Stimulated activated naive CD4-positive, alpha-beta T cell (primary cell): ENCODE measurements at places on chromosomes 7 and 10.
A peak's percentile ranks its signal among the peaks of the same experiment; 100 is the strongest.

GRCh38 chr7:143171697-143172096, 11.5 kb upstream of the TAS2R39 start:
- DNase-seq, result no peak

DNA sequence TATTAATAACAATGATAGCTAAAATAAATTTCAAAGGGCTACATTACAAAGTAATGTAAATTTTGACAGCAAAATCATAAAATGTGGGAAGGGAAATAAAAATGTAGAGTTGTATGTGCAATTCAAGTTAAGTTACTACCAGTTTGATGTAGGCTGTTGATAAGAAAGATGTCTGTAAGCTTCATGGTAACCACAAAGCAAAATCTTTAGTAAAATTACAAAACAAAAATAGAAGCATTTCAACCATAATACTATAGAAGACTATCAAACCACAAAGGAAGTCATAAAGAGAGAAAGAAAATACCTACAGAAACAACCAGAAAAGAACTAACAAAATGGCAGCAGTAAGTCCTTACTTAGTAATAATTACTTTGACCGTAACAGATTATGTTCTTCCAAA, 99.1 kb downstream of the C7orf25 start:
- DNase-seq, result no peak

DNA sequence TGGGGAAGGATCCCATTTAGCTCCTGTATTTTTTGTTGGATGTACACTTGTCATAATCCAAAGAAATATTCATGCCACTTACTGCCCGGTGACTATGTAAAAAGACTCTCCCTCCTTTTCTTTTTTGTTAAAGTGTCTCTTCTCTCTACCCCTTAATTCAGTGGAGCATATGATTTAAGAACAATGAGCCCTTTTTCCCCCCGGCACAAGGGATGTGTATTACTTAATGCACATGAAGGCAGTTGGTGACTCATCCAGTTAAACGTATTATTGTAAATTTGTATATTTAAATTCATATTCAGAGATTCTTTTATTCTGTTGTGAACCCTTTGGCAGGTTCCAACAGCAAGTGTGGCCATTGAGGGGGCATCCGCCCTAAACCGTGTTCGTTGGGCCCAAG, 241.9 kb downstream of the SLC25A13 start:
- no peak for DNase-seq

- DNase-seq, result no peak
These were observed 543.2 kb upstream of the SEMA3D start for GRCh38 chr7:85730012-85730411.

DNA sequence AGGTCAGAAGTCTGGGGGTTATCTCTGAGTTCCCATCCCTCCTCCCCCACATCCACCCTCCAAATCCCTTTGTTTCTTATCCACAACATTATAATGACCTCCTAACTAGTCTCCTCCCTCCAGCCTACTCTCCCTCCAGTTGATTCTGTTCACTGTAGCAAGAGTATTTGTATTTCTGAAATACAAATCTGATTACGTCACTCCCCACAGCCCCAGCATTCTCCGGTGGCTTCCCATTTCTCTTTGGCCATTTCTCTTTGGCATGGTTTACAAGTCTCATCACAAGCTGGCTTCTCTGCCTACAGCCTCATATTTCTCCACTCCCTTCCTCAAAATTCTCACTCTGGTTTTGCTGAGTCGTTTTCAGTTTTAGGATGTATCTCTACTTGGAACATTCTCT, 24.6 kb upstream of the MRPS33 start:
- DNase-seq, result no peak

DNA sequence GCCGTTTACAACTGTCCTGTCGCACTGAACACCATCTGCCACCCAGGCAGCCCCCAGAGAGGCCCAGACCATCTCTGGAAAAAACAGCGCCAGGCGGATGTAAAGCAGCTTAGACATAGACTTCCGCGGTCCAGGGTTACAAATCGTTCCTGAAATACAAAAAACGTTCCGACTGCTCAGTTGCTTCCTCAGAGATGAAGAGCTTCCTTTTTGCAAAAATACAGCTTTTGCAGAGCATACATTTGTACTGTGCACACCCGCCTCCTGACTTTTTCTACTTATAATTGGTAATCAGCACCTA, 11.4 kb downstream of the DAGLB start:
- no peak for DNase-seq

GRCh38 chr7:96997512-96998032, 7.8 kb upstream of the DLX6 start:
- DNase-seq, result no peak

DNA sequence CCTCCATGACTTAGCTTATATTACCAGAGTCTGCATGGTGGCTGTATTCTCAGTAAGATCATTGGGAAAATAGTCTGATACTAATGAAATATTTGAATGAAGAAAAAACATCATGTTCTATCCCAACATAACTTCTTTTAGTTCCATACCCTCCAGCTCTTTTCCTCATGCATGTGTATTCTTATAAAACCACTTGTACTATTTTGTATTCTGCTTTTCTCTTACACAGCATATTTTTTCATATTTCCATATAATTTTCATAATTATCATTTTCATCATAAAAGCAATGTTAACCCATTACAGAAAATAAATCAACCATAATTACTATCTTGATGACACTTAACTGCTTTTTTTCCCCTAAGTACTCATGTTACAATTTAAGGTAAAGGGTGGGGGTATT, 371.2 kb upstream of the LRGUK start:
- no peak for DNase-seq

DNA sequence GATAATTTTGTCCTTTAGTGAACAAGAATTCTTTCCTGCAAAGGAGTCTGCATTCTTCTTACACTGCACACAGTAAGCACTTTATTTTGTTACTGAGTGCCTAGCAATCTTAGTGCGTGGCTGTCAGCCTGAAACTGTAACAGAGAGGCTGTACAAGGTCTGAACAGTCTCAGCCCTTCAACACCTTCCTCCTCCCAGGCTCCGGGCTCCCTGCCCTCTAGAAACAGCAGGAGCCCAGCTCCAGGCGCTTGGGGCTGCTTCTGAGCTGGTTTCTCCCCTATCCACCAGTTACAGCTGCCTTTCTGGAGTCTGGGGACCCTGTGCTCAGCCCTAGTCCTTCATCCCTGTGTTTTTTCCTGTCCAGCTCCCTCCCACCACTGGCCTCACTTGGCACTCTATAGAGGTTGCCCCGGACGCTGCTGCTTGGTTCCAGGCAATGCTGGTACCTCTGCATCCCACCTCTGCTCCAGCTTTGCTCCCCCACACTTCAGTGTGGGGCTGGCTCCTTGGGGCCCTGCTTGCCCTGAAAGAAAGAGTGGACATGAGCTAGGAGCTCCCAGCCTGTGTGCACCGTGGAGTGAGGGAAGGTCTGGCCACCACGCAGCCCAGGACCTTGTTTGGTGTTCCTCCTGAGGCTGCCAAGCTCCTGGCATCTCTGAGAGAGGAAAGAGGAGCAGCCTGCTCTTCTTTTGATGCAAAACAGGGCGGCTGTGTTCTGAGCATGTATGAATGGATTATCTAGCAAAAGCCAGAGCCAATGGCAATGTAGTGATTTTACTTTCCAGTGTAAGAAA, 251.2 kb upstream of the GRB10 start:
- DNase-seq, result no peak

DNA sequence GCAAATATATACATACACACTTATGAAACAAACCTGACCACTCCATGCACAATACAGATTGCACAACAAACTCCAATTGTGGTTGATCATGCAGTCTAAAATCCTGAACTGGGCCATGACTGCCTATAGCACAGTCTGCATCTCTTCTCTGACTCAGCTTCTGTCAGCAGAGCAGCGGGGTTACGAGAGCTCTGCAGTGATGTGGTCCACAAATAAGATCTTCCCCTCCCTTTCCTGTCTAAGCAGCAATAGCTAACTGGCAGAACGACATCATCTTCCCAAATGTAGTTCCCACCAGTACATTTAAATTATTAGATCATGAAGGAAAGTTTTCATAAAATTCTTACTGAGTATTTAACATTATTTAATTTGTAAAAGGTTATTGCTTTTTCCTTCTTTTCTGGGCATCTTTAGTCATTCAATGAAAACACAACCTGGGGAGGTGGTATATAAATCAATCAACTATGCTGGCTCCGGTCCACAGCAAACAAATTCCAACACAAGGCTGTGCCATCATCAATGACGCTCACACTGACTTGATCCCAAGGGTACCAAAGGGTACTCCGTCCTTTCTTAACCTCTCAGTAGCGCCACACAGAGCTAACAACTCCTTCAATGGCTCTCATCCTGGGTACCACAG, 17.1 kb downstream of the ARHGAP21 start:
- DNase-seq, result peak; percentile 20

GRCh38 chr10:17795813-17796594, 13.1 kb upstream of the MRC1 start:
- no peak for DNase-seq

DNA sequence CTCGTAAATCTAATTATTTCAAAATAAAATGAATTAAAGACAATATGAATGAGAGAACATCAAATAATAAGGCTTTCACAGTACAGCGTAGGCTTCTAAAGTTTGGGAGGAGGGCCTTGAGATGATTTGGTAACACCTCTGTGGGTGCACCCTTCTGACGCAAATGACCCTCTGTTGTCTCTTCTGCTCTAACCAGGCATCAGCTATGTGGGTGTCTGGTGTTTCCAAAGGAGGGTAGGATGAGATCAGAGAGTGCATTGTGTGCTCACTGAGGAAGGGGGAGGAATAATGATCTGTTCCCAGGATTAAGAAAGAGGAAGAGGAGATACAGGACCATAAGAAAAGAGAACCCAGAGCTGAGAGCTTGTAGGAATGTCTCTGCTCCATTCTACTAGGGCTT, 420.4 kb downstream of the SDK1 start:
- DNase-seq, result no peak

GRCh38 chr7:44257618-44258422, 57.0 kb downstream of the YKT6 start:
- DNase-seq, result peak; percentile 60

DNA sequence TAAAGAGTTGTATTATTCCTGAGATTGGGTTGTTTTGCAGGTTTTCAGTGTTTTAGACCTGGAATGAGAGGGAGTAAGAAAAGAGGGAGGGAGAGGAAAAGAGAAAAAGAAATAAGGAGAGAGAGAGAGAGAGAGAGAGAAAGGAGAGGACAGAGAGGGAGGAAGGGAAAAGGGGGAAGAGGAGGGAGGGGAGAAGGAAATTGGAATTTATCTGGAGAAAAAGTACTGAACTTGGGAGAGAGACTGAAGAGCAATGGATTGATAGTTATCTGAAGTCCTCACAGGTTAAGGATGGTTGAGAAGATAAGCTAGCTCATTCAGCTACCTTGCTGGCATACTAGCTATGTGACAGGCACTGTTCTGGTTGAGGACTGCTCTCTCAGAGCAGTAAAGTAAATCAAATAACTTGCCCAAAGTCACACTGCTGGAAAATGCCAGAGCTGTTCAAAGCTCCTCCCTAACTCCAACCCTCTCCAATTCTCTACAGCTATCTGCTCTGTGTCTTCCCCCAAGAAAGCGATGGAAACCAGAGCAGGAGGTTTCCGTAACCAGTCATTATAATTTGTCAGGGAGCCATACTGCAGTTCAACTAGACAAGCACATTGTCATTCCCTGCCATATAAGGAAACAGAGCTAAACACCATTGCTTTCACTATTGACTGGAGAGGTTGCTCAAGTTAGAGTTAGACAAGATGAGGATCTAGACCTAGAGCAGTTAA, 10.7 kb downstream of the CALD1 start:
- DNase-seq, result no peak

GRCh38 chr10:64036321-64036930, 515.2 kb downstream of the REEP3 start:
- DNase-seq, result no peak

DNA sequence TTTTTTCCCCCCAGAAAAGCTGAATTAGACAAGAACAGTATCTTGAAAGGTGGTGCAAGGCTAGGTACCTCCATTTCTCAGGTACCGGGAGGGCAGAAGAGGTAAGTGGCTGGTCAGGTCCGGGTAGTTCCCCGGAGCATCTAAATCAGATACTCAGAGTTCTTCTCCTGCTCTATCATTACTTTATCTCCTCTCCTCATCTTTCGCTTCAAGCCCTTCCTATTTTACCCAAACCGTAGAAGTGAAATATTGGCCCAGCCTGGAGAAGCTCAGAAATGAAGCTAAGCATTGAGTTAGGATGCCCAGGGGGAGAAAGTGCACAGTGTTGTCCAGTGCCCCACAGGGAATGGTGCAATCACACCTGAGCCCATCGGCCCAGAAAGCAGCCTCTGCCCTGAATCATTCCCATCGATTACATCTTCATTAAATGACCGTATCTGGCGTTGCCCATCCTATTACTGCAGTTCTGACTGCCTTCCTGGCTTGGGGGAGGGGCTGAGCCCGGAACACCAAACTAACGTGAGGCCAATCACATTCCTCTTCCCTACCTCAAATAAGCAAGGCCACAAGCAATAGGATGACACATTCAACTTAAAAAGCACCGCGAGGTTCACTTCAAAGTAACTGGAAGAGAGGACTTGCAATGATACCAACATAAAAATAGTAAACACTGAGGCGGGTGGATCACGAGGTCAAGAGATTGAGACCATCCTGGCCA, 116.5 kb downstream of the PRPF18 start:
- DNase-seq, result no peak

- DNase-seq, result no peak
These were observed 9.9 kb upstream of the TAS2R41 start for GRCh38 chr7:143467724-143468123.

DNA sequence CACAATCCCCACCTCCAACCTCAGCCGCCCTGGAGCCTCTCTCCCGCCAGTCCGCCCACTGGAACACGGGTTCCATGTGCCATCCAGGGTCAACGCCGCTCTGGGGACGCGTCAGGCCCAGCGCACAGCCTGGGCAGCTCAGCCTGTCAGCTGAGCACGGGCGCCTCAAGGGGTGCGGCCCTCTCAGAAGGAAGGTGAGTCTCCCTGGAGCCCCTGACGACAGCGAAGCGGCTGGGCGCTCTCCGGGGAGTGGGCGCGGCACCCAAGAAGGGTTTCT, 1.2 kb upstream of the SLC18A3 start:
- no peak for DNase-seq

DNA sequence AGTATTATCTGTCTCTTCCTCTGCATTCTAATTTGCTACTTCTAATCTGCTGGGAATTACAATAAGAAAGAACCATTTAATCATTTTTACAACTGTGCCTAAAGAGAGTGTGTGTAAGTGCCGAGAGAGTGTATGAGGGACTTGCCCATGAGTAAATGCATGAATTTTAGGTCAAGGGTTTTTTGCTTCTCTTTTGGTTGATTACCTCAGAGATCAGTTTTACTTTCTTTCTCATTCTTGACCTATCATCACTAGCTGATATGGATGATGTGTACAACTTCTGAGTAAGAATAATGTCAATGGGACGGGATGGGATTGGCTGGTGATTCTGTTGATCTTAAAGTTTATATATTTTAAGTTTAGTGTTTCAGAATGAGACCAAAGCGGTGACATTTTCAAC, 47.8 kb downstream of the IKZF1 start:
- peak; percentile 52 for DNase-seq

DNA sequence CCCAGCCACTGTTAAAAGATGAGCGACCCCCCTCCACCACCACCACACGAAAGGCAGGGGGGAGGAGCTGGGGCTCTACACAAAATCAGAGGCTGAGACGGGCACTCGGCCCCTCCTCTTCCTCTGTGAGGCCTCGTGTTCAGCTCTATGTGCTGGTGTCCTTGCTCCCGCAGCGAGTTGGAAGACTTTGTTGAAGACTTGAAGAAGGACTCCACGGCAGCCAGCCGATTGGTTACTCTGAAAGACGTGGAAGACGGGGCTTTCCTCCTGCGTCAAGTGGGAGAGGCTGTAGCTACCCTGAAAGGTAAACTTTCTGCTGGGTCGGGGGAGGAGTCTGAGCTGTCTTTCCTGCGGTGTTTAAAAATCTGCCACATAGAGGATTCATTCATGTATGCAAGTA, 203.7 kb downstream of the ARHGAP21 start:
- peak; percentile 21 for DNase-seq
